Activated CD8-positive, alpha-beta memory T cell treated with anti-CD3 and anti-CD28 coated beads for 4 hours (primary cell): ENCODE measurements at places on chromosomes 7 and 10.

DNA sequence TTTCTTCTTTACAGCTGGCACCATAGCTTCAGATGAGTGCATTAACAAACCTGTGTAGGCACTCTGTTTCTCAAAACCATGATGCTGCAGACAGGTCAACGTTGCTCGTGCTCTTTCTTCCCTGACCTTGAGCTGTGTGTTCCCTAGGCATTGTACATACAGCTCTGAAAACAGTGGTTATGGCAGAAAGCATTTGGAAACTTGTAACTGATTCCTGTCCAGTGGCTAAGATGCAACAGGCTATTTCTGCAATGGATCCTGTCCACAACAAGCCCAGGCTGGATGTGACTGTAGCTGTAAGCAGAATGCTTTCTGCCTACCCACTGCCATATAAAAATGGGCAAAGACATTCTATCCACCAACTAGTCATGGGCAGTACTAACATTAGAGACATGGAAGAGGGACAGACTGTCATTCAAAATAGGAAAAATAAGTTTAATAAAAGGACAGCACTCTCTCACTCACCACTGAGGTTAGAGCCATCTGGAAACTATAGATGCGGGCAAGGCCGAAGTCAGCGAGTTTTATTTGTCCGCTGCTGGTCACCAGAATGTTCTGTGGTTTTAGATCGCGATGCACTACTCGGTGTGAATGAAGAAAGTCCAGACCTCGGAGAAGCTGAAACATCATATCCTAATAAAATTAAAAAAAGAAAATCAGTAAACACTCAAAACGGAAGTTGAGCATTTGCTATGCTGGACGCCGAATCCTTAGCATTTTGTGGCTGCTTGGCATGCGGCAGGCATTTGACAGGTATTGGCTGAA lies 111.0 kb downstream of the CDK6 start:
- DNase-seq = no peak

- DNase-seq = no peak
Observed at GRCh38 chr7:26238032-26238431, 36.5 kb downstream of the CBX3 start.

GRCh38 chr7:33724201-33724600 lies 181.1 kb upstream of the BMPER start:
- no peak for DNase-seq

DNA sequence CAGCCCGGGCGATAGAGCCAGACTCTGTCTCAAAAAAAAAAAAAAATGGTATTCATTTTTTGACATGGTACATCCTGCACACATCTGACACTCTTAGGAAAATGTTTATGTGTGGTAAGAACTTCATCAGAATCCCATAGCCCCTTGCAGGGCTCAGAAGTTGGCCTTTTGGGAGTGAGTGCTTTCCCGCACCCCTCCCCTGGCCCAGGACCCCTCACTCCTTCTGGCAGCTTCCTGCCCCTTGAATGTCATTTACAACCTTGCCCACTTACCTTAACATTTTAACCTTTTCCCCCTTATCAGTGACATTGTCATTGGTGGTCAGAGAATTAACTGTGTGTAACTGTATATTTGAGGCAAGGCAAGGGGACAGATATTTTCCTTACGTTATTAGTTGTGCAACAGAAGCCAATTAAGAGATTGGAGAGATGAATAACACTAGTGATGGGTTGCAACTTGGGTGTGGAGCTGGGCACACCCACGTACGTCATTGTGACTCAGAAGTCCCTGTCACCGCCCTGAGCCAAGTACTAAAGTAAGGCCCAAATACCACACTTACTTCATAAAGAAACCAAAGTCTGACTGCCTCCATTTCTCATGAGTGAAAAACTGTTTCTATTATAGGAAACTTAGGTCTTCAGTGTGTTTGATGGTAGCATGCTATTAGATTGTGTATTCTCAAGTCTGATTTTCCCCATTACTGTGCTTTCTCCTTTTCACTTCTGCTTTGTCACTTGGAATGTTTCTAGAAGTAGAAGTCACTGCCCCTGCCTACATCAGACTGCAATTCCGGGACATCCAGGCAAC lies 31.6 kb downstream of the OGDH start:
- peak; percentile 50 for DNase-seq

DNA sequence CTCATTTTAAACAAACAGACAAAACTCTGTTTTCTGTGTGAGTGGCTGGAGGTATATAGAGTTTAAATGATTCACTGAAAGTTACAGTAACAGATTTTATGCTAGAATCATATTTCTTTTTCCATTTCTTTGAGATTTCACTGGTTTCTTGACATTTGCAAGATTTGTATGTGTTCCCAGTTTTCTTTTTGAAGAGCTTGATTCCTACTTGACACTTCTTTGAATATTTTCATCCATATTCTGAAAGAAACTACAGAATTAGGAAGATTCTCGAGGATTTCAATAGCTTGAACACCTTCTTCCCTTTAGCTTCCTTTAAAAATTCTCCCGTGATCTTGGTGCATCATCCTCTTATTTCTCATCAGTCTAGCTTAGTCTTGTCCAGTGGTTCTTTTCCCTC lies 93.6 kb downstream of the ZNF277 start:
- DNase-seq = no peak

- DNase-seq = no peak
Observed at GRCh38 chr7:148903504-148903903, 19.4 kb upstream of the EZH2 start.

- no peak for DNase-seq
Observed at GRCh38 chr7:29957521-29958310, 31.9 kb downstream of the SCRN1 start.

DNA sequence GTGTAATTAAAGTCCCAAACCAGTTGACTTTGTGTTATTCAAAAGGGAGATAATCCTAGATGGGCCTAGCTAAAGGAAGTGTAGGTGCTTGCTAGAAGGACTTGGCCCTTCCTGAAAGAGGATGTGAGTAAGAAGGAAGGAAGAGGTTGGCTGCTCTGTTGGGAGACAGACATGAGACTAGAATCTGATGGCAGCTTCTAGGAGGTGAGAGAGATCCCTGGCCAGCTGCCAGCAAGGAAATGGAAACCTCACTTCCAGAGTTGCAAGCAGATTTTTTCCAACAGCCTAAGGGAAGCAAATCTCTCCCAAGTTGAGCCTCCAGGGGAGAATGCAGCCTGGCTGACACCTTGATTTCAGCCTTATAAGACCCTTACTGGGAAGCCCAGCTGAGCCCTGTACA lies 368.4 kb upstream of the ZMIZ1 start:
- no peak for DNase-seq

GRCh38 chr10:49618821-49619220 lies 5.0 kb downstream of the CHAT start:
- no peak for DNase-seq
